ENCODE measurements at places on chromosomes 5 and 9.

GRCh38 chr5:158848634-158849033 lies 251.1 kb downstream of the EBF1 start:
- DNase-seq, result no peak

DNA sequence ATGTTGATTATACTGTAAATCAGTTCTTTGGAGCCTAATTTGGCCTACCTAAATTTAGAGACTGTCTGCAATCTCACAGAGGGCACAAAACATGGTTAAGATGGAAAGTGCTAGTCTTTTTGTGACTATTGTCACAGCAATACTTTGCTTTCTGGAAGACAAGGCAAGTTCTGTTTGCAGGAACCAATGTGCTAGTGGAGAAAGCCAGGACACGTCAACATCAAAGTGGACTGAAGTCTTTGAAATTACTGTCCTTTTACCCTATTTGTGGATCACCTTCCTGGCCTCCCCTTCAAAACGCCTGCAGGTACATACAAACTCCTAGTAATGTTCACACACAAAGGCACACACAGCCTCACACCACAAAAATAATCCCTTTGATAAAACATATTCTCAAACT lies 248.7 kb downstream of the MAN2A1 start:
- no peak for DNase-seq

- DNase-seq, result no peak
Observed at GRCh38 chr5:116525674-116526073, 48.9 kb downstream of the SEMA6A start.

GRCh38 chr5:67093279-67093678 lies 103.3 kb downstream of the CD180 start:
- DNase-seq, result no peak

GRCh38 chr9:79616013-79616412 lies 44.2 kb downstream of the TLE4 start:
- no peak for DNase-seq

DNA sequence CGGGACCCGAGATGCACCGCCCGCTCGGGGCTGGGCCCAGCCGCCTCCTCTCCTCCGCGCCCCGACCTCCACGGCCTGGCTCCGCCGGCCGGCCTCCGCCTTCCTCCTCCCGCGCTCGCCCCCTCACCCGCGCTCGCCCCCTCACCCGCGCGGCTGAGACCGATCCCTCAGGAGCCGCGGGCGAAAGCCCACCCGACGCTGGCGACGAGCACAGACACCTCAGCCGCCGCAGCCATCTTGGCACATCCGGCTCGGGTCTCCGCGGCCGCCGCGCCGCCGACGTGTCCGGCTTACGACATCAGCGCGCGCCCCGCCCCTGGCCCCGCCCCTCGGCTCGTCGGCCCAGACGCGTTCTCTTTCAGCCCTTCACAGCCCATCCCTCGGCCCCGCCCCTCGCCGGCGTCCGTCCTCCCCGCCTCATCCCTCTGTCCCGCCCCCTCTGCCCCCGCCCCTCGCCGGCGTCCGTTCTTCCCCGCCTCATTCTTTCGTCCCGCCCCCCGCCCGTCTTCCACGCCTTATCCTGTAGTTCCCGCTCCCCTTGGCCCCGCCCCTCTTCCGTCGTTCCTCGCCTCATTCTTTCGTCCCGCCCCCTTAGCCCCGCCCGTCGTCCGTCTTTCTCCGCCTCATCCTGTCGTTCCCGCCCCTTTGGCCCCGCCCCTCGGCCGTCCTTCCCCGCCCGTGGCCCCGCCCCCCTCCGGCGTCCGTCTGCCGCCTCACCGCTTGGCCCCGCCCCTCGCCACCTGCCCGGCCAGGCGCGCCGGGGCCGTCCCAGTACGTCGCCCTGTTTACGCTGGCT lies at the start of gene SEC16A:
TSS of gene SEC16A (minus strand) at position 248 of the 796 bp plus-strand sequence. CDS start 5,425 bp downstream, outside the sequence.
- DNase-seq, result peak; percentile 95

DNA sequence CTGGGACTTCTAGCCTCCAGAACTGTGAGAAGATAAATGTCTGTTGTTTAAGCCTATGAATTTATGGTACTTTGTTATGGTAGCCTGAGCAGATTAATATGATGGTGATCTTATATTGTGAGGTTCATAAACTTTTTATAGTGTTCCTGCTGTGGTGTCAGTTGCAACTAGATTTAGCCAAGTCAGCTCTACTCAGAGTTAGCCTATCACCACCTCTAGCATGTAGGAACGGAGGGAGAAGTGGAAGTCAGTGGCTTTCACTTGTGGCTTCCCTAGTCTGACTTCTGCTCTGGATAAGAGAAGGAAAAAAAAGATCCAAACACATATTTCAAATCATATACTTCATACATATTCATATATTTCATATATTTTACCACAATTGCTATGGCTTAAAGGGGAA lies 6.6 kb downstream of the POC5 start:
- DNase-seq, result no peak

DNA sequence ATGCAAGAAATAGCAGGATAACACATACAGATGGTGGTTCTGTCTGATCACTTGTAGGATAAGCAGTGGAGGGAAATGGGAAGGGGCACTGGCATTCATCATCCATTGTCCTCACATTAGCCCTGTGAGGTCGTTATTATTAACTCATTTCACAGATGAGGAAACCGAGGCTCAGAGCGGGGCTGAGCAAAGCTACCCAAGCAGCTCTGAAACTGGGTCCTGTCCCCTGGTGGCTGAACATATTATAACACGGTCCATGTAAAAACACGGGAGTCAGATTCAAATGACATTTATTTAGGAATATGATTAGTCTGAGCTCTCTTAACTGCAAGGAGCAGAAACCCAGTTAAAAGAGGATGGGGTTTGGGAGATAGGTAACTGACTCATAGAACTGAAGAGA lies 43.1 kb downstream of the HRH2 start:
- no peak for DNase-seq

- peak; percentile 8 for DNase-seq
Observed at GRCh38 chr5:43152946-43153345, 32.2 kb downstream of the ZNF131 start.

DNA sequence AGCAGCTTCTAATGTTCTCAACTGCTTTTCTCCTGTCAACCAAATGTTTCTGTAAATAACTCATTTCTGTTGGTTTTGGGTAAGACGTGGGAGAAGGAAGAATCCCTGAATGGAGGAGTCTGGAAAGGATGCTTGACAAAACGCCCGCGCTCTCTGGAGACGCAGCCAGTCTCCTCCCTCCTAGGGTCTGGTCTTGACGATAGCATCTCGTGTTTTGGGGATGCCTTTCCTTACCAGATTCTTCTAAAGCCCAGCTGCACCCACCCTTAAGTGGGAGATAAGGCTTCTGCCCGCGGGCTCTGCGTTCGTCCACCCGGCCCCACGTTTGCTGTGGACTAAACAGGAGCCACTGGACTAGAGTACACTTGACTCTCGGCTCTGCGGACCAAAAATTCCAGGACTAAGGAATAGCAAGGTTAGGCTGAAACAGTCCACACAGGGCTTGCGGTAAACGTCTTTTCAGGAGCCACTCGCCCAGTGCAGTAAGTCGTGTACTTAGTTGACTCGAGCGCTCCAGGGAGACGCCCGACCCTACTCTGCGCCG lies 491 bp upstream of the CTSL start:
- no peak for DNase-seq

Measured in fibroblast of skin of left biceps (primary cell).